Thyroid gland (tissue), 4 donors: ENCODE measurements at places on chromosomes 4 and X. TPM values are rescaled to one million over a fixed set of nuclear protein-coding genes. Genes with fewer than 3 reads are reported as not detected.
A peak's percentile ranks its signal among the peaks of the same experiment; 100 is the strongest.

DNA sequence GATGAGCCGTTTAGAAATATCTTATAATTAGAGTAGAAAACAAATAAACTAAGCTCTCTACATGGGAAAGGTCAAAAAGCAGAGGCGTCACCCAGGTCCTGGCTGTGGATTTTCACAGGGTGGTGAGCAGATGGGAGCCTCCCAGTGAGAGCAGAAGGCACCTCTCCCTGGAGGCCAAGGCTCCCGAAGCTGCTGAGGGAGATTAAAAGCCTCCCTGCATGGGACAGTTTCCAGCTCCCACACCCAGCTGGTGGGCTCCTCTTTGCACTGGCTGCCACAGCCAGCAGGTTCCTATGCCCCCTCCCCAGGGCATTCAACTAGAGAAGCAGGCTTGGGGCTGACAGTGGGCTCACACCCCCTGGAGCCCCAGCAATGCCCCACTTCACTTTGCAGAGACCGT, 55.2 kb upstream of the TBC1D9 start:
- no peak for DNase-seq

The ETDA gene
- total RNA-seq, result not detected

The ENPP6 gene
- 0.45 TPM for total RNA-seq

- DNase-seq, result no peak
Measured at GRCh38 chr4:26619784-26620183, 35.9 kb downstream of the TBC1D19 start.

The DMD gene
- total RNA-seq, result 24.0 TPM

- no peak for DNase-seq
Measured at GRCh38 chr4:183906489-183906738, 1.3 kb downstream of the STOX2 start.

- DNase-seq, result no peak
Measured at GRCh38 chrX:42077675-42078074, 154.3 kb upstream of the CASK start.

DNA sequence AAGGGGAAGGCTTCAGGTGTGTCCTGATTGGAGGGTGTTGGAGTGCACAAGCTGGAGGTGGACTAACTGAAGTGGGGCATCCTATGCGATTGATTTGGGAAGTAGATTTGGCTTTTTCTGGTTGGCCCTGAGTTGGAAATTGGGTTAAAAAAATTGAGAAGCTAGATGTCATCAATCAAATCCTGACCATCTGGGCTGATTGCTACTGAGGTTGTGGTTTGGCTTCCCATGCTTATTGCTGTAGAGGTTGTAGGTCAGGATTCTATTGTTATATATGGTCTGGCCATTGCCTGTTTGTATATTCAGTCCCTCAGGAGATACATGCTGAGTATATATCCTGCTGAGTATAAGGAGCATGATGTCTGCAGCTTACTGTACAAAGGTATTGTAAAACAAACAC, 7.7 kb upstream of the ZNF81 start:
- DNase-seq, result no peak

The NDP gene
- 0.81 TPM for total RNA-seq

GRCh38 chrX:134659761-134660160, 1.5 kb upstream of the PLAC1 start:
- no peak for DNase-seq

The GPRASP1 gene
- 30.9 TPM for total RNA-seq

- DNase-seq, result no peak
Measured at GRCh38 chr4:89196745-89197144, 85.4 kb downstream of the TIGD2 start.

DNA sequence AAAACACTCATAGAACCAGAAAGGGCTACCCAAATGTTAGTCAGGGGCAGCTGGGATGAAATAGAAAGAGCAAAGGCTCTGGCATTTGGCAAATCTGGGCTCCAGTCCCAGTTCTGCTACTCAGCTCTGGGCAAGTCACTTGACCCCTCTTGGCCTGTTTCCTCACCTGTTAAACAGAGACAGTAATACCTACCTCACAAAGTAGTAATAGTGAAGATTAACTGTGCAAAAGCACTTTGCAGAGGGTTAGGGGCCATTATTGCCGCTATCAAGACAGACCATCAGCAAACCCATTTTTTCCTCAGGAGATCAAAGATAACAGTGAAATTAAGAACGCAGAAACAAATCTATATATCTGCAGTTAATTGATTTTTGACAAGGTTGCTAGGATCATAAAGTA, 20.6 kb downstream of the ZBTB33 start:
- peak; percentile 69 for DNase-seq

DNA sequence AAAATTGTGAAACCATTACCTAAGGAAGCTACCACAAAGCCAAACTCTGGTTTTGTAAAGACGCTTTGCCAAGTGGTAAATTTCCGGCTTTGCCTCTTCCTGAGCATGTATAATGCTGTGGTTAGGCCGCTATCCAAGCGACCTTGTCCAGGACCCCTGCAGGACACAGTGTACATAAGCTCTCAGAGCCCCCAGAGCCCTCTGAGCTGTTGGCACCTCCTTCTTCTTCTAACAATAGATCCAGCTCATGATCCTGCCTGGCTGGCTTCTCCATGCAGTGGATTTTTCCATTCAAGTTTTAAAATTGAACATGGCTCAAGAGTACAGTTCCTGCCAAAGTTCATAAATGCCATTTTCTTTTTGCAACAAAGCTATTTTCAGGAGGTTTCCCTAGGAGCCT, 326.7 kb downstream of the MAPK10 start:
- peak; percentile 58 for DNase-seq

GRCh38 chr4:173538148-173538908, 8.3 kb upstream of the HAND2 start:
- no peak for DNase-seq

DNA sequence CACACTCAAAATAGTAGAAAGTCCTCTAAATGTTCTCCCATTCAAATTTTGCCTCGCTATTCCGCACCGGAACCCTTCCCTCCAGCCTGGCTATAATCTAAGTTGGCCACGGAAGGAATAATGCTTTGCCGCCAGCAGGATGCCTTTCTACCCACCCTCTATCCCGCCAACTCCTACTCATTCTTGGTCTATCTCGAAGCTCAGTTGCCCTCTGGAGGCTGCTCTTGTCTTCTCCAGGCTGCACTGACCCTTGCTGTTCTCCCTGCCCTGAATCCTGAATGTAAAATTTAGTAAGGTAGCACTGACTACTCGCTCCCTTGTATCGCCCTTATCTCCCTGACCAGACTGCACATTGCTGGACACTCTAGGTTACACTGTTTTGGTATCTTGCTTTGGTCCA, 212.4 kb downstream of the MGST2 start:
- no peak for DNase-seq

The MYOZ2 gene
- total RNA-seq, result not detected

The ZIC3 gene
- total RNA-seq, result not detected

GRCh38 chr4:137361756-137362470, 170.4 kb downstream of the PCDH18 start:
- no peak for DNase-seq

- DNase-seq, result no peak
Measured at GRCh38 chrX:21972721-21973120, 32.2 kb downstream of the SMS start.

GRCh38 chr4:19888587-19888986, 363.1 kb upstream of the SLIT2 start:
- no peak for DNase-seq

DNA sequence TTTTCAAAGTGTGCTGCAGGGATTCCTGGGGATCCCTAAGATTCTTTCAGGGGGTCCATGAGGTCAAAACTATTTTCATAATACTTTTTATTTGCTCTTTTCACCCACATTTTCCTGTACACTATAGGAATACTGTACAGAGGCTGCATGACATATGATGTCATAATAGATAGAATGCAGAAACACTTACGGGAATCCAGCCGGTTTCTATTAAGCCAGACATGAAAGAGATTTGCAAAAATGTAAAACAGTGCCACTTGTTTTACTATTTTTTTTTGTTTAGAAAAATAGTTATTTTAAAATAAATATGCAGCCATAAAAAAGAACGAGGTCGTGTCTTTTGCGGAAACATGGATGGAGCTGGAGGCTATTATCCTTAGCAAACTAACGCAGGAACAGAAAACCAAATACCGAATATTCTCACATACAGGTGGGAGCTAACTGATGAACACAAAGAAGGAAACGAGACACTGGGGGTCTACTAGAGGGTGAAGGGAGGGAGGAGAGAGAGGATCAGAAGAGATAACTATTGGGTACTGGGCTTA, 5.0 kb downstream of the ZFX start:
- DNase-seq, result no peak

DNA sequence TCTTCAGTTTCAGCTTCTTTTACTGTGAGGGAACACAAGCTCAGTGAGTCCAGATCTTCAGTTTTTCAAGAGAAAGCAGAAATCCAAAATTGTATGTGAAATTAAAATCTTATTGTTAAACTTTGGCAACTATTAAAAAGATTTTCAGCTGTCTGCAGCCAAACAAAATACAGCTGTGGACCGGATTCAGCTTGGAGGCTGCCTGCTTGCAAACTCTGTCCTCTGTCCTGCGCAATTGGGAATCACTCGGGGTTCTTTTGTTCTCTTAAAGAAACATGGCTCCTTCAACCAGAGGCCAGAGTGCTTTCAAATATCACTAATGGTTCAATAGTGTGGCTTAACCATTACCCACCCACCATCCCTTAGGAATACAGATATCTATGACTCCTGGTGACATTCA, 201.2 kb downstream of the CHIC2 start:
- no peak for DNase-seq

GRCh38 chr4:131430302-131430701, 1718.8 kb upstream of the PCDH10 start:
- DNase-seq, result no peak

- DNase-seq, result no peak
Measured at GRCh38 chrX:143853488-143853887, 30.4 kb upstream of the UBE2NL start.

GRCh38 chr4:74441744-74442143, 3.2 kb upstream of the AREG start:
- no peak for DNase-seq

The KDR gene
- total RNA-seq, result 65.7 TPM

- no peak for DNase-seq
Measured at GRCh38 chrX:46400530-46401443, 144.4 kb downstream of the ZNF674 start.

The SAGE1 gene
- not detected for total RNA-seq

The SSX2B gene
- 0.94 TPM for total RNA-seq

DNA sequence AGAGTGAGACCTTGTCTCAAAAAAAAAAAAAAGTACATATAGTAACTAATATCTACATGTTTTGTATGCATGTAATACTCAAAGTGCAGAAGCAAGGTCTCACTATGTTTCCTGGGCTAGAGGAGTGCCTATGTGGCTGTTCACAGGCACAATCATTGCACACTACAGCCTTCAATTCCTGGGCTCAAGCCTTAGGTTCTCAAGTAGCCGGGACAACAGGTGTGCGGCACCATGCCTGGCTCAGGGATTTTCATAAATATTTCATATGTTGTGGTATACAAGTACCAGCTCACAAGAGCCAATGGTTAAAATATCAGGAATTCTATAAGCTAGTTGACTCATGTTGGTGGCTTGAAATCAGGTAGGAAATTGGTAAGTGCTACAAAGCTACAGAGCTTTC, 94.8 kb downstream of the LARP7 start:
- no peak for DNase-seq

The RTL3 gene
- not detected for total RNA-seq

The FAM53A gene
- total RNA-seq, result 17.5 TPM

- no peak for DNase-seq
Measured at GRCh38 chr4:129622566-129622965, 526.6 kb downstream of the C4orf33 start.

DNA sequence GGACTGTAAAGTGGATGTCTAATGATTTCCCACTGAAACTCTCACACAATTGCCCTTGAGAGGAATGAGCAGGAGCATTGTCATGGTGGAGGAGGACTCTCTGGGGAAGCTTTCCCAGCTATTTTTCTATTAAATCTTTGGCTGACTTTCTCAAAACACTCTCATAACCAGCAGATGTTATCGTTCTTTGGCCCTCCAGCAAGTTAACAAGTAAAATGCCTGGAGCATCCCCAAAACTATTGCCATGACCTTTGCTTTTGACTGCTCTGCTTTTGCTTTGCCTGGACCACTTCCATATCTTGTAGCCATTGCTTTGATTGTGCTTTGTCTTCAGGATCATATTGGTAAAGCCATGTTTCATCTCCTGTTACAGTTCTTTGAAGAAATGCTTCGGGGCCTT, 120.2 kb upstream of the PDE5A start:
- DNase-seq, result no peak

The DDIT4L gene
- 3.7 TPM for total RNA-seq

The CXCR3 gene
- total RNA-seq, result not detected

- no peak for DNase-seq
Measured at GRCh38 chr4:165964591-165964990, 91.6 kb downstream of the TLL1 start.

GRCh38 chrX:129145840-129146272, 377.4 kb downstream of the SMARCA1 start:
- no peak for DNase-seq

DNA sequence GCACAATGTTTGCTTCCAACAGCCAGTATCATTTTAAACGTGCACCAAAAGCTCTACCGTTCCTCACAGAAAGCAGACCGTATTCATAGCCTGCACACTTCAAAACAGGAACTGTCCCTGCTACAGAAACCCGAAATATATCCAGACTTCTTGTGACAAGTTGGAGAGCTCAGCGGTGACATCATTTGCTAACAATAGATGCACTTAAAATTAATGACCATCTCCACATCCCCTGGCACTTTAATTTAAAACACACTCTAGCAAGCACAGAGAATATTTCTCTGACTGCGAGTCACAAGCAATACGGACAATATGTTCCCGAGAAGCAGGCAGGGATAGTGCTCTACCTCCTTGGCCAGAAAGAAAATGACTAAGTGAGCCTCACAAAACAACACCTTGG, 2.5 kb downstream of the NYX start:
- DNase-seq, result no peak

The UGT2B17 gene
- total RNA-seq, result not detected

The PHKA1 gene
- 12.8 TPM for total RNA-seq

- DNase-seq, result peak; percentile 52
Measured at GRCh38 chr4:156999175-156999517, 27.5 kb upstream of the PDGFC start.
